ENCODE measurements at places on chromosomes 6 and 20.
A peak's percentile ranks its signal among the peaks of the same experiment; 100 is the strongest.

DNA sequence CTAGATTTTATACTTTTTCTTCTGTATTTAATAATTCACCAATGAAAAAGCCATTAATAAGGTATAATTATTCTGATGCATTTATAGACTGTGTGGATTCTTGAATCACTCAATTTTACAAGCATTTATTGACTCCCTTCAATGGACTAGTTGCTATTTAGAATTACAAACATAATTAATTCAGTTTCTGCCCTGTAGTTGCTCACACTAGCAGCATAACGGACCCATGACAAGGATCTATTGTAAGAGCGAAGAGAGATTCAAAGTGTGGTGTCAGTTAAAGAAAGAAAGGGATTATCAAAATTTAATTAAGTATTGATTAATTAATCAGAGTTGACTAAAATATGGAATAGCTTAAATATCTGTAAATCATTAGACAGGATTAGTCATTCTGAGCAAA, 602.6 kb upstream of the PTCHD4 start:
- DNase-seq = no peak

- no peak for DNase-seq
Observed at GRCh38 chr6:137358273-137358672, 135.9 kb downstream of the OLIG3 start.

DNA sequence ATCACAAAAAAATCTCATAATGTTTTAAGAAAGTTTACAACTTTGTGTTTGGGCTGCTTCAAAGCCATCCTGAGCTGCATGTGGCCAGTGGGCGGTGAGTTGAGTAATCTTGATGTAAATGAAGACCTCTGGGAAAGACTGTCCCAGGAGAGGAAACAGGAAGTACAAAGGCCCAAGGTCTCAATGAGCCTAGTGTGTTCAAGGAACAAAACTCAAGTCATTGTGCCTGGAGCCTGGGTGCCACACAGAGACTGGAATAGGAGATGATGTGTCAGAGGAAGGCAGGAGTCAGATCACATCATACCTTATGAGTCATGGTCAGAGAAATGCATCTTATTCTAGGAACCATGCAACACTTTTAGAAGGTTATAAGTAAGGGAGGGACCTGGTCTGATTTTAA, 51.5 kb downstream of the COL19A1 start:
- DNase-seq = no peak

GRCh38 chr6:31614075-31614619, 887 bp upstream of the AIF1 start:
- DNase-seq = no peak

DNA sequence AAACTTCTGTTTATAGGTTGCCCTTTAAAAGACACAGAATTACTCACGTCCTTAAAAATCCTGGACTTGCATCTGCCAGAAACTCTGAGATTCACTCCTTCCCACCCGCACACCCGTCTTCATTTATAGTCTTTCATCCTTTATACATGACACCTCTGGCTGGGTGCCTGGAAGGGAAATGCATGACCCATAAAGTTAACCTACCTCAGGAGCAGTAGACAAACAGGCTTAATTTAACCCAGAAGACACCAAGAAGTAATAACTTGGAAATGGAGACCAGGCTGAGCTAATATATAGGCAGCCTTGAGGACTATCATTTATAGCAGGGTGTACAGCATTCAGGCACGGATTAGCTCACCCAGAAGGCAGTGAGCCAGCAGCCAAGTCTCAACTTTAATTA, 429.0 kb upstream of the NRSN1 start:
- no peak for DNase-seq

DNA sequence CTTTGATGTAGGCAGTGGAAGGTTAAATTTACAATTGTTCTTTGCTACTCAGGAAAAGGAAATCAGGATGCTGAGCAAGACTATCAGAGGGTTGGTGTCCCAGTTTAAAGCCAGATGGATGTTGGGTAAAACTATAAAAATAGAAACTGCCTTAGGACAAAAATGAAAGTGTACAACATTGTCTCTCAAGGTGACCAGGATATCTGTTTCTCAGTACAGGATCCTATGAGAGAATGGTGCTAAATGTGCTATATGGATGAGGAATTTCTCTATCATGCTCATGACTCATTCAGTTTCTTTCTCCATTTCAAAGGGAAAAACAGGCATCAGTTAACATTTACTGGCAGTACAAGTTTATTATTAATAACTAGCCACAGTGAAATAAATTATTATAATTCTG, 534.2 kb upstream of the GJE1 start:
- no peak for DNase-seq

GRCh38 chr20:1364106-1364505, 28.7 kb downstream of the FKBP1A start:
- DNase-seq = no peak

DNA sequence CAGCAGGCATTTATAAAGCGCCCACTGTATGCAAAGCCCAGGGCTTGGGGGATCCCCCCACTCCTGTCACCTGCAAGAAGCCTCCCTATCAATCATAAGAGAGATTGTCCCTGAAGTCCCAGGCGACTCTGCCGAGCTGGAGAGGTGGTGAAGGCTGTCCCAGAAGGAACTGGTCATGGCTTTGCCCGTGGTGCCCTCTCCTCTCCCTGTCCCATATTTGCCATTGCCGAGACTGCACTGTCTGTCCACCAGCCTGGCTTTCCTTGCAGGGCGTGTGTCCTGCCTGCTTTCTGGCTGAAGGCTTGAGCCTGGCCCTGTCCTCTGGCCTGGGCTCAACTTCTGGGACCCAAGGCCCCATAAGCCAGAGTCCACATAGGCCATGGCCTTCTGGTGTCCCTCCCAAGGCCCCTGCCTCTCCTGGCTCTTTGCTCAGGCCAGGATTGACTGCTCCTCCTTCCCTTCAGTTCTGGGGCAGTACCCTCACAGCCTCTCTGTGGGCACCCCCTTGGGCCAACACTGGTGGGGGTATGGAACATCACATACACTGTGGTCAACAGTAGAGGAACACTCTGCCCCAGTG, 46.9 kb downstream of the CPXM1 start:
- DNase-seq = no peak

DNA sequence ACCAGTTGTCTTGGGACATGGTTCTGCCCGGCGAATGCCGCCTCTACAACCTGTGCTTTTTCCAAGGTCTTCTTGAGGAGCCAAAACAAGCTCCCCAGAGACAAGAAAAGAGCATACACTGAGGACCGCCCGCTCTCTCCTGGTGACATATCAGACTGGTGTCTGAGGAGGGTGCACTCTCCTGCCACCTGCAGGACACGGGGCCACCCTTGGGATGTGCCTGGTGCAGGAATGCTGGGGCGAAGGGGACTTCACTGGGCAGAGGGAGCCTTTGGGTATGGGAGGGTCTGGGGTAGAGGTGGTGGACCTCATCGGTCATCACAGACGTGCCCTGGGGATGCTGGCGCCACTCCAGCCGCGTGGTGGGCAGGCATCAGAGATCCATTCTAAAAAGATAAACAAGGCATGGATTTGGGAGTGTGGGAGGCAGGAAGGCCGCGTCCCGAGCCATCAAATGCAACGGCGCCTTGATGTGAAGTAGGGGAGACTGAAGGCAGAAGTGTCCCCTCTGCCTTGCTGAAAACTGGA, 163.3 kb downstream of the CD83 start:
- no peak for DNase-seq

- no peak for DNase-seq
Observed at GRCh38 chr6:168372889-168373288, 53.3 kb upstream of the DACT2 start.

- DNase-seq = no peak
Observed at GRCh38 chr6:24149836-24150235, 23.8 kb downstream of the NRSN1 start.

GRCh38 chr20:50980071-50980681, 21.6 kb downstream of the MOCS3 start:
- DNase-seq = peak; percentile 96

GRCh38 chr6:90326404-90327057, 29.9 kb upstream of the BACH2 start:
- no peak for DNase-seq

- DNase-seq = no peak
Observed at GRCh38 chr6:11329726-11330412, 97.4 kb upstream of the NEDD9 start.

GRCh38 chr6:139699335-139699734, 324.9 kb upstream of the CITED2 start:
- no peak for DNase-seq
